Inflammatory macrophage treated with lipopolysaccharide for 4 hours (primary cell): ENCODE measurements at places on chromosomes 5 and 9.

DNA sequence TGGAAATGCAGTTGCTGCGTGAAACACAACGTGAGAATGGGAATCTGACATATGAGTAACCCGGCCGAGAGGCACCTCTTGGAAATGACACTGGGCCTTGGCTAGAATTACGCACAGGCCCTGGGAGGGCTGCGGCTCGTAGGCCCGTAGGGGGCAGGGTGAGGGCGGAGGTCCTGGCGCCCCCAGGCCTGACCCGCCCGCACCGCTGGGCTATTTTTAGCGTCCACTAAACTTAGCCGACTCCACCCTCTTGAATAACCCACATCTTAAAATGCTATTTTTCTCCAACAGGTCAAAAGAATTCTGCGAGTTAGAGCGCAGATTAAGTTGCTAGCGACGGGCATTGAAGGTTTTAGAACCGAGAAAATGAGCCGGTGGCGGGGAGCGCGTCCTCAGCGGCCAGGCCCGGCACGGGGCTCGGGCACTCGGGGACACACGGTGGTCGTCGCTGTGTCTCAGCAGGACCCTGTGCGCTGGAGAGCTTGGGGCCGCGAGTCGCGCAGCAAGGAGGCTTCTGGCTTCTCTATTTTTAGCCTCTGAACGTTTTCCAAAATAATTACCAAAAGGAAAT is 168.5 kb downstream of the AUH start:
- peak; percentile 91 for DNase-seq

DNA sequence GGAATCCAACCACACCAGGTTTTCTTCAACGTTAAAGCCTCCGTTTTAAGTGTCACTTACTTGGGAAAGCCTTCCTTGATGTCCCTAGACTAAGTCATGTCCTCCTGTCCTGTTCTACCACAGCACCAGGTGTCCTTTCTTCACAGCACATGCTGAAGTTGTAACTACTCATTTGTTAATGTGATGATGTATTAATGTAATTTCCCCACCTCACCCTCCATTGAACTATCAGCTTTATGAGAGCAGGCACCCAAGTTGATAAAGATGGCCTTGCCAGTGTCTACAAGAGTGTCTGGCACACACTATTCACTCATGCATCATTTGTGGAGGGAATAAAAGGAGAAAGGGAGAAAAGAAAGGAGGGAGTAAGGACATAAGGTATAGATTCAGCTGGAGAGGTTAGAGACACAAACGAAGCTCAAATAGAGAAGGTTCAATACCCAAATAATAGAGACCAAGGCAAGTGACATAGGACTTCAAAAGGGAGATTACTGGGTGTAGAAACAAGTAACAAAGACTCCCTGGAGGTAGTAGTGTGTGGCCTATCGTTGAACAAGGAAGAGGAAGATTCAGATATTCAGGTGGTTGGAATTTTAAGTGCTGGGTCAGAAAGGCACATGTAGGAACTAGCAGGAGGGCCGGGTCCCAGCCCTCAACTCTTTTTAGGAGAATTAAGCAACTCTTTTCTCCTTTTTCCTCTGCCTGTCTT is 6.6 kb downstream of the ITK start:
- no peak for DNase-seq

DNA sequence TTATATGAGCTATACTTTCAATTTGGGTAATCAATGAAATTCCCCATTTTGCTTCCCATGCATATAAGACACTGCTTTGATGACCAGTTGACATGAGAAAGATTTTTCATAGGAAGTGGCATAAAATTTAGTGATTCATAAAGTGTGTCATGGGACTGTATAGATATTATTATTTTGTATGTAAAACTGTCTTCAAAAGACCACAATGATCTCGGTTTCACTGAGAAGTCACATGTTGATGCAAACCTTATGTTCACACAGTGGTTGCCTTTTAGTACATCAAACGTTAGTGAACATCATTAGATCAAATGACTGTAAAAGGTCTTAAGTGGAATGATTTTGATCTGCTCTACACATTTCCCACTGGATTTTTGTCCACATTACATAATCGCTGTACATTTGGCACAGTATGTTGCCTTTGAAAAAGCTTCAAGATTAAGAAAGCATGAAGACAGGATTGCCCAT is 349.2 kb upstream of the MEF2C start:
- DNase-seq: peak; percentile 49

DNA sequence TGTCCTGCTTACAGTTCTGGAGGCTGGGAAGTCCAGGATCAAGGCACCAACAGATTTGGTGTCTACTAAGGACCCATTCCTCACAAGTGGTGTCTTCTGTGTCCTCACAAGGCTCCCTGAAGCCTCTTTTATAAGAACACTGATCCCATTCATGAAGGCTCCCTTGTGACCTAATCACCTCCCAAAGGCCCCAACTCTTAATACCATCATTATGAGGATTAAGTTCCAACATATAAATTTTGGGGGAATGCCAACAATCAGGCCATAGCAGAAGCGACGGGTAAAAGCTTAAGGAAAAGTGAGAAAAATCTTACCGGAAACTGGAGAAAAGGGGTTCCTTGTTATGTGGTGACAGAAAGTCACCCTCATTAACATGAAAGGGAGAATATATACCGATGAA is 11.2 kb downstream of the CTNNAL1 start:
- DNase-seq: no peak

GRCh38 chr5:64826541-64826940 is 57.8 kb downstream of the CWC27 start:
- no peak for DNase-seq

- no peak for DNase-seq
Observed at GRCh38 chr5:83025690-83026478, 51.3 kb downstream of the TMEM167A start.
